AG08395 (cell line): ENCODE measurements at places on chromosomes 13 and 19.

DNA sequence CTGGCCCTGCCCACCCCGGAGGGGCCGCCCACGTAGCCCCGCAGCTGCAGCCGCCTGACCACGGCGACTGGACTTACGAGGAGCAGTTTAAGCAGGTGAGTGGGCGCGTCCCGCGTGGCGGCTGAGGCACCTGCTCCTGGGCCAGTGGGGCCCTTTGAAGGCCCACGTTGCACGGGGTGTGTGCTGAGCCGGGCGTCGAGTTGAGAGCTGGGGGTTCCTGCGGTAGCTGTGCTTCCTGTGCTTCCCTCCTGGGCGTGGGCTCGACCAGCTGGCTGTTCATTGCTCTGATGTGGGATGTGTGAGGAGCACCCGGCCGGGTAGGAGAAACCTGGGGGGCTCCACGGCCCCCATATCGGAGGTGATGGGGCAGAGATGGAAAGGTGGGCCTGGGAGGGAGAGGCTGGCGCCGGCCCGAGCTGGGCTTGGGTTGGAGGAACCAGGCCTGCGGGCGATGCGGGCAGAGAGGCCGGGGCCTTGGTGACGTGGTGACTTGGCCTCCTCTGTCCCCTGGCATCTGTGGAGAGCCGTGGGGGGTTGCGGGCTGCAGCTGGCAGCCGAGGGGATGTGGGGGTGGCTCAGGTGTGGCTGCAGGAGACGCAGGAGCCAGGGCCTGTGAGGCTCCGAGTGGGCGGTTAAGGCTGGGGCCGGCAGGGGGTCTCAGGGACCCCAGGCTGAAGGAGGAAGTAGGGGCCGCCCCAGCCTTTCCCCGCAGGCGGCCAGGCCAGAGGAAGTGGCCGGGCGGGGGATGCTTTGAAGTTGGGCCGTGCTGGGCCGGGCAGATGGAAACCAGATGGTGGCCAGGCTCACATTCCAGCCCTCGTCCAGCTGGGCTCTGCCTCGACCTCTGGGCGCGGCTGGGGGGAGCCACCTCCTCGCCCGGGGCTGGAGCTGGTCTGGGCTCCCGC, 7.1 kb downstream of the ARID3A start:
- peak; percentile 94 for DNase-seq

DNA sequence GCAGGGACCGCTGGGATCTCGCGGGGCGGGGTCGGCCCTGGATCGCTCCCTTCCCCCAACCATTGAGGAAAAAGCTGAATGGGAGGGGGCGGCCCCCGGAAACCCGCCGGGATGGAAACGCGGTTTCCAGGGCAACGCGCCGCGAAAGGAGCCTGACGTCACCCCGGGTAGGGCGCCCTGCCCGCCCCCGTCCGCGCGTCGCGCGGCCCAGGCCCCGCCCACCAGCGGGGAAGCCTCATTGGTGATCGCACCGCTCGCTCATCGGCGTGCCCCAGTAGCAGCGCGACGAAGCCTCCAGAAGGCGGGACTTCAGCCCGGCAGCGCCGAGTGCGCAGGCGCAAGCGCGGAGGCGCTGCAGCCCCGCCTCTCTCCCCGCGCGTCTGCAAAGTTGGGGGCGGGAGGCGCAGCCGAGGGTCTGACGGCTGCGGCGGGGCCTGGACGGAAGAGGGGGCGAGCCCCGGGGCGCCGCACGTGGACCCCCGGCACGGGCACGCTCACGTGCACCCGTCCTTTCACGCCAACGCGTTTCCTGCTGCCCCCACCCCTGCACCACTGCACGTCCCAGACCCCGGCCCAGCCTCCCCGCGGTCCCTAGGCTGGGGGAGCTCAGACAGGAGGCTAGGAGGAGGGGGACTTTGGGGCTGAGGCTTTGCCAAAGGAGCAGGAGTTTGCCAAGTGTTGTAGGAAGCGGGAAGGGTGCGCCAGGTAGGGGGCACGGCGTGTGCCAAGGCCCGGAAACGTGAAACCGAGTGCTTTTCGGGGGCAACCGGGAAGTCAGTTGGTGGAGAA, 8.2 kb upstream of the CIRBP start:
- DNase-seq, result peak; percentile 95

DNA sequence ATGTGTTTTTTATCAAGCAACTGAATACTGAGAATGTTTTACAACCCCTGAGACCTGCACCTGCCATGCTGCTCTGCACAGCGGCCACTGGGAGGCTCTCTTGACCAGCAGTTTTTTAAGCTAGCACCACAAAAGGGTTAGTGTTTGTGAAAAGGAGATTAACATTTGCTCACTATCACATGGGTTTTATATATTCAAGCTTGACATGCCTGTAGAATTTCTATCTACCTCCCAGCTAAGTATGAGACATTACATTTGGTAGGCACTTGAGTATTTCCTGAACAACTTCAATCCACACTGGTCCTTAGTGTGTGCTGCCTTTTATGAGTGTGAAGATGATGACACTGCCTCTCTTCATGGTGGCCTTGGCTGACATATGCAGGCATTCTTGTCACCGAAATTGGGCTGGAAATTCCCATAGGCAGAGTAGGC, 1238.9 kb downstream of the UQCRFS1 start:
- DNase-seq, result peak; percentile 41

- peak; percentile 46 for DNase-seq
These were observed 964 bp downstream of the PAK4 start for GRCh38 chr19:39126312-39127187.
